Cardiac fibroblast (primary cell): ENCODE measurements at places on chromosomes 3 and 15.

GRCh38 chr15:94029495-94029894 is 201.9 kb upstream of the MCTP2 start:
- DNase-seq: no peak

DNA sequence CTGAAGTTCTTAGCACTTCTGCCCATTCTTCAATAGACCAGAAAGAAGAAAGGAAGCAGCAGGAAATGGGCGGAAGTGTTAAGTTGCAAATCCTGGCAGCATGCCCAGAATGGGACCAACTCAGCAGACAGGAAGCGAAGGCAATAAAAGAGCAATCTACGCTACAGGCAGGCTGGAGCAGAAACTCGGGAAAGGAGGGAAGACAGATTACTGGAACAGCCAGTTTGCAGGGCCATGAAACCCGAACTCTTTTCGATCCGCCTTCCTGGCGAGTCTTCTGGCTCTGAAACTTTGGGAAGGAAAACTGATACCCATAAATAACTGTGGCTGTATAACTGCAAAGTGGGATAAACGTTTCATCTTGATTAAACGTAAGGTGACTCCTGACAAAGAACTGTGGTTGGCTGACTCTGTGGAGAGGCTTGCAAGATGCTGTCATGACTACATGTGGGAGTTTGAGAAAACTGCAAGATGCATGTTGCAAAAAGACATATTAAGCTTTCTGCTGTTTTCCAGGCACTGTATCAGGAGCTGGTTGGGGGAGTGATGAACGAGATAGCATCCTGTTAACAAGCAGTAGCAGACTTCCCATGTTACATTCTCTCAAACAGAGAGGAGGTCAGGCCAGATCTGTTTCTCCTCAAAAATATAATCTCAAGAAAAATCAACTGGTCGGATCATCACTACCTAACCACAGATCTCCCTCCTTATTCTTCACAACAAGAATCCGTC is 67.8 kb downstream of the FMN1 start:
- peak; percentile 96 for DNase-seq

GRCh38 chr3:4928277-4928789 is 50.9 kb upstream of the BHLHE40 start:
- DNase-seq: no peak

- DNase-seq: no peak
Observed at GRCh38 chr3:50532062-50532705, 28.8 kb upstream of the CACNA2D2 start.

DNA sequence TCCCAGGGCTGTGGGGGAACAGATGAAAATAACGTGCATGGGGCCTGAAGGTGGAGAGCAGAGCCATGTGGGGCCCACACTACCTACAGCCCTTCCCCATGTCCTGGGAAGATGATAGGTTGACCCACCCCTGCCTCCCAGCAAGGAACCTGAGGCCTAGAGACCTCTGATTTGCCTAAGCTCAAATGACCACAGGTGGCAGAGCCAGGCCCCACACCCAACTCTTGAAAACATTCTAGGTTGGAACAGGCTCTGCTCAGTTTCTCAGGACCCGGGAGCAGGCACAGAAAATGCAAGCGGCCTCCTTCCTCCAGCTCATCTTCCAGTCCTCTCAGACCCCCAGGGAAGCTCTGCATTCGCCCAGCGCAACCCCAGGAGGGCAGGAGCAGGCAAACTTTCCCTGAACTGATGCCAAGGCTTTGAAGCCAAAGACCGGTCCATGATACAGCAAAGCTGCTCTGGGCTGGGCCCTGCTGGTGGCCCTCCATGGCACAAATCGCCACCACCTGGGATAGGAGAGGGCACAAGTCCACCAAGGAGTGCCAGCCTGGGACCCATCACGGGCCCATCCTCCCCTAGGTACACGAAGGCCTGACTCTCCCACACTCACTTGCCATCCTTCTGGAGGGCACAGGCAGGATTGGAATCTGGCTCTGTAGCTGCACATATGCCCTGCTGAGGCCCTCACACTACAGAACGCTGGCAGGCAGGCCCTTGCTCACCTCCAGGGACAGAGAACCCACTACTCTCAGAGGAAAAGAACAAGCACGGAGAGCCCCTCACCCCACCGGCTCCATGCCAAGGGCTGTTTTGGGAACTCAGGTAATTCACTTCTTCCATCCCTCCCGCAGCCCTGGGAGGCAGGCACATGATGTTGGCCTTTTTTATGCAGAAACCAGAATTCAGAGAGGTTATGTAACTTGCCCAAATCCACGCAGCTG is 51.0 kb upstream of the FURIN start:
- no peak for DNase-seq

DNA sequence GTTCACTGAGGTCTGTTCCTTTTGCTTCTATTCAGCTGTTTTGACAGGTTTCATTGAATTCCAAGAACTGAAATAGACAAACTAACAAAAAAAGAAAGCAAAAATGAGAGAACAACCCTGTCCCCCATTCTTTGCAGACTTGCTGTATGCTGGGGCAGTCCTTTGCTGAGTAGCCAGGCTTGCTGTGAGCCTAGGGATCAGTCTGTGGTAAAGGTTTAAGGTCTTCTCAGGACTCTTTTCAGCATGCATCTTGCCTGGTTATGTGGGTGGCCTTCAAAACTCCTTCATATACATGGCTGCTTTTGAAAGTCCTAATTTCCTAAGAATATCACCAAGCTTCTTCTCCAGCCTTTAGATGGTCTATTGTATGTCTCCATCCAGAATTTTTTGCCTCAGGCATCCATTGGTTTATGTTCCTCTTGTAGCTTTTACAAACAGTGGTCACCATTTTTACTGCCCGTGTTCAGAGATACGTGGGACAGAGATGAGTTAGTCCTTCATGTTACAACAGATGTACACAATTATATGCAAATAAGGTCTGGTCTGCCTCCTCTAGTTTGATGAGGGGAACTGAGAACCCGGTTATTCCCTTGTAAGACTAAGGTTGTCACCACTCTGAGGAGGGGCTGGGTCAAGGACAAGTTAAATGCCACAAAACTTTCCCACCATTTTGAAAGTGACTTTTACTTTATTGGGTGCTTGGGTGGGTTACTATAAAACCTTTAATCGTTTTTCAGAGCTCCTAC is 41.4 kb downstream of the SACM1L start:
- no peak for DNase-seq

GRCh38 chr3:60330107-60330506 is 921.1 kb downstream of the FHIT start:
- no peak for DNase-seq

DNA sequence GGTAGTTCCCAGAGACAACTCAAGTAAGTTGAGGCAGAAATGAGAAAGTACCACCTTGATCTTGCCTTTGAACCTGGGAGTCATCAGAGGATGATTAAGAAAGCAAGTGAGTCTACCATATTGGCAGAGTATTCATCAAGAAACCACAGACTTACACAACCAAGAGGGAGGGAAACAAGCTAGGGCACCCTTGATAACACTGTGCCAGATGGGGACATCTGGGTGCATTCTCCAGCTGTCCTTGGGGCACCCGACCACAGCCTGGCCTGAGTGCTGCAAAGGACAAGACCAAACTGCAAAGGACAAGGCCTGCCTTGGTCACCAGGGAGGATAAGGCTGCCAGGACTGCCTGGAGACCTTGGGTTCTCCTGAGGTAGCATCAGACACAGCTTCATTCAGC is 553.6 kb downstream of the EPHB1 start:
- no peak for DNase-seq

DNA sequence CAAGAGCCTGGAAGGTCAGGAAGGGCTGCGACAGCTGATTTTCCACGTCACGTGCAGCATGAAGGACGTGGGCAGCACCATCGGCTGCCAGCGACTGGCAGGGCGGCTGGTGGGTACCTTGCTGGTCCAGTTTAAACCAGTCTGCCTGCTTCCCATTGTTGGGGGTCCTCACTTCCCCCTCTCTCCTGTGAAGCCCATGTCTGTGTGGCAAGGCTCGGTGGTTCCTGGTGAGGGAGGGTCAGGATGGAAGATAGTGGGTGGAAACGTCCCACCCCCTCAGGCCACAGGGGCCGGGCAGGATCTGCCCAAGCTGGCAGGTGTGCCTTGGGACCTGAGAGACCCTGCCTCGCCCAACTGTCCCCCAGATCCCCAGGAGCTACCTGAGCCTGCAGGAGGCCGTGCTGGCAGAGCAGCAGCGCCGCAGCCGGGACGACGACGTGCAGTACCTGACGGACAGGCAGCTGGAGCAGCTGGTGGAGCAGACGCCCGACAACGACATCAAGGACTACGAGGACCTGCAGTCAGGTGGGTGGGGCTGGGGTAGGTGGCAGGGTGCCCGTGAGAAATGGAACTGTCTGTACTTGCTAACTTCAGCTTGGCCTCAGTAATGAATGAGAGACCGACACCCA is 108.2 kb downstream of the LRRK1 start:
- no peak for DNase-seq

DNA sequence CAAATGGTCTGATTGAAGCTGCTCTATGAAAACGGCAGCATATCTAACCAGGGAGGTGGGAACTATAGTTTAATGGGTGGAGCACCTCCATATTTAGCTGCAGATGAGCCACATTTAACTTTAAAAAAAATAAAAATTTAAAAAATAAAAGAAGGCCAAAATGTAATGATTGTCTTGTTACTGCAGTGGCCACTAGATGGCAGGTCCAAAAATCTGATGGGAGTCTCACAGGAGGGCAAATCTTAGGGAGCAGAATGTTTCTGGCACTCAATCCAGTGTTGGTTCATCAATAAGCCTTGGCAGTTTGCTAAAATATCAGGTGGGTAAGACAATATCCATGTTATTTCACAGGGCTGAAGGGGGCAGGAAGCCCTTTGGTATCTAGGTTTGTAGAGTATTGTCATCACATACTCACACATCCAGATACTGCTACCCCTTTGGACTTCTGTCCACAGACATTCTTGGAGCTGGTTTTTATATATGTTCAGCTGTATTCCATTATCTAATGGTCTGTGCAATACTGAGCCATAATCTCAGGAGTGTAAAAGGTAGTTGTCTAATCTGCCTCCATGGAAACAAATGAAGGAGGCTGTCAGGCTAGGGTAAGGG is 233.3 kb downstream of the TIGIT start:
- peak; percentile 46 for DNase-seq

DNA sequence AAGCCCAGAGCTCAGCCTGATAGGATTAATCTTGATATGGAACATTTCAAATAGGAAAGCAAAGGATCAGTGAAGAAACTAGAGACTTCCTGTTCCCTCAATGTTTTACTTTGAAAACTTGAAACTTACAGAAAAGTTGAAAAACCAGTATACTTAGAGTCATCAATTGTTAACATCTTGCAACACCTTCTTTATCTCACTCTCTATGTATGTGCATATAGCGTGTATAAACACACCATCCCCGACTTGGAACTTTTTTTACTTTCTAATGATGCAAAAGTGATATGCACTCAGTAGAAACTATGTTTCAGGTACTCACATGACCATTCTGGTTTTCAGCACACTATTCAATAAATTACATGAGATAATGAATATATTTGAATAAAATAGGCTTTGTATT is 60.5 kb downstream of the SEC22A start:
- no peak for DNase-seq

DNA sequence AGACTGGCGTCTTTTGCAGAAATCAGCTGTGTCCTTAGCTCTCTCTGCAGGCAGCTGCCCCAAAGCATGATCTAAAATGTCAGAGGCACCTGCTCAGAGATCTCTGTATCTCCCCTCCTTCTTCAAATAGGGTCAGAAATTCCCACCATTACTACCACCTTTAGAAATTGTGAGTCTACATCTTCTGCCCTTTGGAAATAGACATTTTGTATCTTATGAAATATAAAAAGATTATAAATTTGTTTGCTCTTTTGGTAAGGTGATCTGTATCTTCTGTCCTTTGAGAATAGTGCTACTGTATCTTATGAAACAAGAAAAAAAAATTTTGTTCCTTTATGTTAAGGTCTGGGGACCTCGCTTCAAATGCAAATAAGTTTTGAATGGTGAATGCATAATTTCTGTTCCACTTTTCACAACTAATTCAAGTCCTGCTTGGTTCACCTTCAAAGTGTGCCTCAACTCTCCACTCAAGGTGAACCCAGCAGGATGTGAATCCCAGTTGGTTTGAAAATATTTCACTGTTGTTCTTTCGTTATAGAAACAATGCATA is 28.3 kb upstream of the GPD1L start:
- no peak for DNase-seq

GRCh38 chr3:189982321-189982945 is 138.3 kb downstream of the P3H2 start:
- peak; percentile 26 for DNase-seq

- DNase-seq: peak; percentile 43
Observed at GRCh38 chr15:39543651-39544050, 37.2 kb upstream of the THBS1 start.

GRCh38 chr3:45655906-45656305 is 33.3 kb upstream of the SACM1L start:
- DNase-seq: peak; percentile 53

- no peak for DNase-seq
Observed at GRCh38 chr15:38559636-38560307, 4.8 kb downstream of the RASGRP1 start.

GRCh38 chr3:120093911-120094775 is at the start of gene GSK3B:
Gene GSK3B, minus strand, starts transcription at chr3:120094447. Its CDS starts 1,013 bp downstream, at chr3:120093434.
- DNase-seq: peak; percentile 100

DNA sequence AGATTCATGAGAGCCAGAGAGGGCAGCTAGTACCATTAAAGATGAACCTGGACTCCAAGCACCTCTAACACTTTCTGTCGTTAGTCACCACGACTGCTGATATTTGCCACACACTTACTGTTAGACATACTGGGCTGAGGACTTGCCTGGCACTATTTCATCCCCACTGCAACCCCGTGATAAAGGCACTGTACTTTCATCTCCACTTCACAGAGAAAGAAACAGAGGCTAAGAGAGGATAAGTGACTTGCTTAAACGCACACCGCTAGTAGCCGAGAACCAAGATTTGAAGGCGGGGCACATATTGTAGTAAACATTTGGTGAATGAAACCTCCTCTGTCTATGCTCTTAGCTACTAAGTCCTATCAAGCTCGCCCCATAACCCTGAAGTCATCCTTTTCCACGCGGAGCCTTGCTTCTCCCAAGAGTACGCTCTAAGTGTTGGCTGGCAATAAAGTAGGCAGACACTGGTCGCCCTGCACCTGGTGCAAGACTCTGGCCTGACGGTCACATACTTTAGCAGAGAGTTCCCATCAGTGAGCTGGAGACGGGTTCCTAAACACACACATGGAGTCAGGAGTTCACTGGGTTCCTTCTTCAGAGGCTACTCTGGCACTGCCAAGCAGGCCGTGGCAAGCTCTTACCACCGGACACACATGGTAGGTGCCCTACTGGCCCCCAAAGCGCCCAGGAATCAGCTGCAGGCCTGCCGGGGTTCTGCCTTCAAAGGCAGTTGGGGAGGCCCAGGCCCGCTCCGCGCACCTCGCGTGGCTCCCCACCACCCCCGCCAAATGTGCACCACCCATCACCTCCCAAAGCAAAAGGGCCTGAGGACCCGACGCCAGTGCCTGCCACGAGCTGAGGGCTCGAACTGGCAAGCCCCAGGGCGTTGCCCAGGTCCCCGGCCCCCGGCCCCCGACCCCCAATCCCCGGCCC is 951 bp downstream of the POMGNT2 start:
- DNase-seq: no peak
